HFFc6 (cell line): ENCODE measurements at places on chromosomes 11 and 22. TPM values are rescaled to one million over a fixed set of nuclear protein-coding genes. Genes with fewer than 3 reads are reported as not detected.

DNA sequence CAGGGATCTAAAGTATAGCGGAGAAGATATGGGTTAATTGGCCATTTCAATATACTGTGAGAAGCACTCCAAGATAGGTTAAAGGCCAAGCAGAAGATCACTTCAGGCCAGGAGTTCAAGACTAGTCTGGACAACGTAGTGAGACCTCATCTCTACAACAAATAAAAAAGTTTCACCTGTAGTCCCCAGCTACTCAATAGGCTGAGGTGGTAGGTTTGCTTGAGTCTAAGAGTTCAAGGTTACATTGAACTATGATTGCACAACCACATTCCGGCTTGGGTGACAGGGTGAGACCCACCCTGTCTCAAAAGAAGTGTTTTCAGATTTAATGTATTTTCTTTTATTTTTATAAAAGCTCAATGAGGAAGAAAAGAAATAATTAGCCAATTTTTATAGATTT, 25.4 kb downstream of the PATL1 start:
- H3K4me1 ChIP-seq, result peaks cover 24% of the 10 kb centered on the region
- no peak overlapping the region for H3K27ac ChIP-seq
- H3K36me3 ChIP-seq, result peaks cover 60% of the 10 kb centered on the region
- H3K4me3 ChIP-seq, result no peak overlapping the region
- no peak for DNase-seq
- H3K27me3 ChIP-seq, result no peaks in the 10 kb centered on the region; the same call in none of the 2 replicates

DNA sequence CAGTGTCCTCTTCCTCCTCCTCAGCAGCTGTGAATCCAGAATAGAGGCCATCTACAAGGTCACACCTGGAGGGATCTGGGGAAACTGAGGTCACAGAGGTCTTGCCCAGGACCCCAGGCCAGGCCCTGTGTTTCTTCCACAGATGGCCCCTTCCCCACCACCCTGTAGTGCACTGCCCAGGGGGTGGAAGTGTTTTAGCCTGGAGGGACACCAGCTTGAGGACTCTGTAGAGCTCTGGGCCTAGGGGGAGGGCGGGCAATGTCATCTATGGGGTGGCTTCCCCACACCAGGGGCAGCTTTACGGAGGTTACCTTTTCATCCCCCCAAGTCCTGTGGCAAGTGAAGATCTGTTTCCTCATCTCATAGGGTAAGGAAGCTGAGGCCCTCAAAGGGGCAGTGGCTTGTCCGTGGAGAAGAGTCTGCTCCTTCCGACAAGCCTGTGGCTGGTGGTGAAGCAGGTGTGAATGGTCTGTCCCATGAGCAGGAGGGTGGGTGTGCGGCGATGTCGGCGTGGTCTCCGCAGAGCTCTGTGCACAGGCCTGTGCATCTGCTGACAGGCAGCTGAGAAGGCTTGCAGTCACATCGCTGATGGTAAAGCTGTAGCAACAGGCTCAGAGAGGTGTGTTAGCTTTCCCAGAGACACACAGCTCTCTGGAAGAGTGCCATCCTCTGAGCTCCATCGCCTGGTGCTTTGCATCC, 74.1 kb upstream of the WNT7B start:
- DNase-seq, result no peak
- H3K27me3 ChIP-seq, result peaks cover 3% of the 10 kb centered on the region
- H3K4me3 ChIP-seq, result no peak overlapping the region
- no peaks in the 10 kb centered on the region; the same call in 1 of the 2 replicates for H3K36me3 ChIP-seq

DNA sequence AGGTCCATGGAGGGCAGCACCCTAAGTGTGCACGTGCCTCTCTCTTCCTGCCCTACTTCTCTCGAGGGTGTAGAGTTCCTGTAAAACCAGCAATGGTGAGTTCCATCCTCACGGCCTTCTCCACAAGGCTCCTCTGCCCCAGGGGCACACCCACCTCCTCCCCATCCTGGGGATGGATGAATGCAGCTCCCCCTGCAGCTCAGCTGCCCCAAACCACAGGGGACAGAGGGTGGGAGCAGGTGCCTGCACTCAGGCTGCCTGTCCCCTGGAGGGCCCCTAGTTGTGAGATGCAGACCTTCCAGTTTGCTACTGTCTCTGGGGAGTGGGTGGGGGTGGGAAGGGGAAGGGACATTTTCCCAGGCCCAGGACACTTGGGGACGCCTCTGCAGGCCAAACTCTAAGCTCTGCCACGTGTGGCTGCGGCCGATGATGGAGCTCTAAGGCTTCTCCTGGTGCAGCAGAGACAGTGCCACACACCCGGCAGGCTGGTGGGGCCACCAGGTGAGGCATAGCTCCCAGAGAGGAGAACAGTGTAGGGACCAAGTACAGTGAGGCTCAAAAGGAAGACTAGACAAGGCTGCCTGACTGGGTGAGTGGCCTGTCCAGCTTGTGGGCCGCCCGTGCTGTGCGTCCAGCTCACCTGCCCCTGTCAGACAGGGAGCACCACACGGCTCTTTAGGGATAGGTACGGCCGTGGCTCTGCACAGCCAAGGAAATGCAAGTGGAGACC, 540.9 kb downstream of the TBC1D22A start:
- no peak for DNase-seq
- H3K4me1 ChIP-seq, result peaks cover 16% of the 10 kb centered on the region
- no peaks in the 10 kb centered on the region; the same call in none of the 2 replicates for H3K27me3 ChIP-seq
- no peak overlapping the region for H3K4me3 ChIP-seq
- no peaks in the 10 kb centered on the region for H3K36me3 ChIP-seq

- H3K36me3 ChIP-seq, result no peaks in the 10 kb centered on the region
- H3K4me3 ChIP-seq, result no peak overlapping the region
- DNase-seq, result no peak
- H3K27me3 ChIP-seq, result peaks cover 2% of the 10 kb centered on the region; the same call in 1 of the 2 replicates
- H3K4me1 ChIP-seq, result peaks cover 6% of the 10 kb centered on the region; the same call in 1 of the 2 replicates
- no peak overlapping the region for H3K27ac ChIP-seq
Observed at GRCh38 chr11:78526497-78527146, 48.0 kb downstream of the NARS2 start.

PTPRCAP gene
- 0.18 to 0.50 TPM in 2 of 3 replicates, not detected in the other for total RNA-seq

FGF19 gene
- total RNA-seq, result not detected in 3 replicates
